ENCODE measurements at places on chromosomes 11 and 22.

GRCh38 chr11:17873586-17873985 is 139.0 kb downstream of the KCNC1 start:
- no peak for DNase-seq

DNA sequence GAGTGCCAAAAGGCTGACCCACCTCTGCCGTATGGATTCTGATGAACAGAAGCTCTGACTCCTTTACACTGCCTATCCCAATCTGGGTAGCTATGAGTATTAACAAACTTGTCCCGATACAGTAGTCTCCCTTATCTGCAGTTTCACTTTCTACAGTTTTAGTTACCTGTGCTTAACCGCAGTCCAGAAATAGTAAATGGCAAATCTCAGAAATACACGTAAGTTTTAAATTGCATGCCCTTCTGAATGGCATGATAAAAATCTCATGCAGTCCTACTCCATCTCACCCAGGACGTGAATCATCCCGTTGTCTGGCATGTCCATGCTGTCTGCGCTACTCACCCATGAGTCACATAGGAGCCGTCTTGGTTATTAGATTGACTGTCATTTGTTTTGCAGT is 68.8 kb downstream of the SNX19 start:
- DNase-seq, result peak; percentile 86

DNA sequence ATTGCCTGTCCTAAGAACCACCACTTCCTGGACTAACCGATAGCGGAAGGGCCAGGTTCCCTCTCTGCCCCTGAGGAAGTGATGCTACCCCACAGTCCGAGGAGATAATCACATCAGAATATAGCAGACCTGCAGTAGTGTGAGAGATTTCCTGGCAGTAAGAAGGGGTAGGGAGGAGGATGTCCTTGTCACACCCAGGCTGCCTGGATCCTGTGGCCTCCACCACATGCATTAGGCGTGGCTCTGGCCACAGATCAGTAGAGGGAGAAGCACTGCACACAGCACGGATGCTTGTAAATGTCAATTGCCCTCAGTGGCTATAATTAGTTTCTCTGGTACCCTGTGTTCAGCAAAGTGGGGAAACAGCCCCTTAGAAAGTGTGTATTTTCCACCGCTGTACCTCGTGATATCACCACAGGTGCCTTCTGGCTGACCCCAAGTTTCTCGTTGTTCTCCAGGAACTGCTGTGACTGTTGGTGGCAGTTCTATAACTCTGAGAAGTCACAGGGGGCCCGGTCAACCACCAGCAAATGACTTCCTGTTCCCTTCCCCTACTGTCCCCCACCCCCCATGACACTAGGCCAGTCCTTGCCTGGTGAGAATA is 61.8 kb downstream of the UBASH3B start:
- DNase-seq, result no peak

DNA sequence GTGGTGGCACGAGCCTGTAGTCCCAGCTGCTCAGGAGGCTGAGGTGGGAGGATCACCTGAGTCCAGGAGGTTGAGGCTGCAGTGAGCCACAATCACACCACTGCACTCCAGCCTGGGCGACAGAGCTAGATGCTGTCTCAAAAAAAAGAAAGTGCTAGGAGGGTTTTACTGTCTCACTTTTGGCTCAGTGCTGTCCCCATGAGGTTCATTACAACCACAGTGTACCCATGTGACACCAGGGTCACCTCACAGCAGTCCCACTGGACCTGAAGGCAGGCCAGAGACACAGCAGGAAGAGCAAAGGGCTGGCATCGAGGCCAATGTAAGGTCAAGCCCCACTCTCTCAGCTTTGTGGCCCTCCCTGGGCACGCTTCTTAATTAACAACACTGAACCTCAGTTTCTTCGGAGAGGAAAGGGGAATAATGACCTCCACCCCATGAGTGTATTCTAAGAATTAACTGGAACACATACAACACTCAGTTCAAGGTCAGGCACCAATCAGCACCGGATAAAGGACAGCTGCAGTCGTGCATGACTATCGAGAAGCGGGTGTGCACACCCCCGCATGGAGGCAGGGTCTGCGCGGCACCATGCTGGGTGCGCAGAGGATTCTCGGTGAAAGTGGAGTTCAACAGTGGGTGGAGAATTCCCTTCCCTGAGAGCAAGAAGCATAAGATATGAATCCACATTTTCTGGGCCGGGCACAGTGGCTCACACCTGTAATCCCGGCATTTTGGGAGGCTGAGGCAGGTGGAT is 30.9 kb upstream of the BAIAP2L2 start:
- DNase-seq, result no peak

- DNase-seq, result no peak
Observed at GRCh38 chr11:108796551-108796950, 131.7 kb downstream of the DDX10 start.

- DNase-seq, result peak; percentile 34
Observed at GRCh38 chr22:21755851-21756284, 20.3 kb upstream of the YPEL1 start.

DNA sequence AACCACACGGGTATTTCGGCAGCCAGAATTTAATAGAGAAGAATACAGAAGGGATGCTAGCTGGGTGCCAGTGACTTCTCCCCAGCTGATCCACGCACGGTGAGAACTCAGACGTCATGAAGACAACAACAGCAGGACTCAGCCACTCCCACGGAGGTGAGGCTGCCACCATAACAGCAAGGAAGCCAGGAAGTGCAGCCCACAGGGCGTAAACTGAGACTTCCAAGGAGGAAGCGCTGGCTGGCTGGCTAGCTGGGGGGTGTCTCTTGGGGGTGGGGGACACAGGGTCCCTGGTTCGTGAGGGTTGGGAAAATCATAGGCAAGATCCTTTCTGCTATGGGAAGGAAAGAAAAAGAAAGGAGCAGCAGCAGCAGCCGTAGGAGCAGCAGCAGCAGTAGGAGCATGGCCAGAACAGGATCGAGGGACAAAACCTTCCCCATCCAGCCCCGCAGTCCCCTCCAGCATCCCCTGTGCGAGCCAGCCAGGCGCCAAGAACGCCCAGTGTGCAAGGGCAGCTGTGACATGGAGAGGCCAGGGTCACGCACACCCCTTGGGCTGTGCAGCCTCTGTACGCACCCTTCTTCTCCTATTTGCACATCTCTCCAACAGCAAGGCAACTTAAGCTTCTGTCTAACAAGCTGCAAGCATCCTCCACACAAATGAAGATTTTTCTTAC is 49.6 kb upstream of the SHANK2 start:
- no peak for DNase-seq

DNA sequence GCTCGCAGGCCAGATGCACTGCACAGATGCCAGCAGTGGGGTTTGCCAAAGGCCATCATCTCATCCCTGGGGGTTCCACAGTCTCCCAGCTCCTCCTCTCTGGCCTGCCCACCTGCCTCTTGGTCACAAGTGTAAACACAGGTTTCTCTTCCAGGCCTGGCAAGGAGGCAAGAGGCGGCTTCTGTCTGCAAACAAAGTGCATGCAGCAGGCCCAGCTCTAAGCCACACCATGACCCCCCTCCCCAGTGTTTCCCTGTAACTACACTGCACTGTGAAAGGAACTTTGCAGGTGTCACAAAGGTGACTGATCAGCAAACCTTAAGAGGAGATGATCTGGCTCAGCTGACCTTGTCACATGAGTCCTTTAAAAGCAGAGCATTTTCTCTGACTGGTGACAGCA is 26.2 kb upstream of the SHISAL1 start:
- no peak for DNase-seq

- DNase-seq, result no peak
Observed at GRCh38 chr11:1165256-1166041, 7.7 kb downstream of the MUC5AC start.

DNA sequence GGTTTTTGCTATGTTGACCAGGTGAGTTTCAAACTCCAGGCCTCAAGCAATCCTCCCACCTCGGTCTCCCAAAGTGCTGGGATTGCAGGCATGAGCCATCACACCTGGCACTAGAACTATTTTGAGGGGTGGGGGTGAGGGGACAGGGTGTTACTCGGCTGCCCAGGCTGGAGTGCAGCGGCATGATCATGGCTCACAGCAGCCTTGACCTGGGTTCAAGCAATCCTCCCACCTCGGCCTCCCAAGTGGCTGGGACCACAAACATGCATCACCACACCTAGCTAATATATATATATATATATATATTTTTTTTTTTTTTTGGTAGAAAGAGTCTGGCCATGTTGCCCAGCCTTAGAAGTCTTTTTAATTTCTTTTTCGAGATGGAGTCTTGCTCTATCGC is 17.1 kb upstream of the IFITM3 start:
- DNase-seq, result no peak

GRCh38 chr22:36145881-36146280 is 14.7 kb downstream of the APOL3 start:
- DNase-seq, result peak; percentile 13

DNA sequence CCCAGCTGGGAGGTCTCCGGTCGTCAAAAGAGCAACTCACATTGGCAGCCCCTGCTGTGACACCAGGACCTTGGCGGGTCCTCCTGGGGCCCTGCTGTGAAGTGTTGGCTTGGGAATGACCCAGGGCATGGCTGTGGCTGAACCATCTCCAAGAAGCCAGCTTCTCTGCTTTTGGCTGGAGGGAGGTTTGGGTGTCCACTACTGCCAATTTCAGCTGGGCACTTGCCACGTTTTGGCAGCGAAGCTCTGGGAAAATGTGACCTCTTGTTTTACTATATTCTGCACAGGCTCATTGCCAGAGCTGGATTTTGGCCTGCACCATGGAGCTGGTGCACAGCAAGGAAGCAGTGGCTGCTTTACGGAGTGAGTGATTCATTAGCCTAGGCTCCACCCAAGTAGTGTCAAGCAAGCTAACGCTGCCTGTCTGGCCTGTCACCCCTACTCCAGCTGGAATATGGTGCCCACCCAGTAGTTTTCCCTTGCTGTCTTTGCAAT is 24.3 kb upstream of the SMCO4 start:
- DNase-seq, result peak; percentile 79

GRCh38 chr22:37860796-37861421 is 11.7 kb downstream of the EIF3L start:
- no peak for DNase-seq

GRCh38 chr11:33567004-33567403 is 133.6 kb downstream of the C11orf91 start:
- no peak for DNase-seq

GRCh38 chr11:101775033-101775432 is 139.8 kb upstream of the CEP126 start:
- DNase-seq, result no peak

DNA sequence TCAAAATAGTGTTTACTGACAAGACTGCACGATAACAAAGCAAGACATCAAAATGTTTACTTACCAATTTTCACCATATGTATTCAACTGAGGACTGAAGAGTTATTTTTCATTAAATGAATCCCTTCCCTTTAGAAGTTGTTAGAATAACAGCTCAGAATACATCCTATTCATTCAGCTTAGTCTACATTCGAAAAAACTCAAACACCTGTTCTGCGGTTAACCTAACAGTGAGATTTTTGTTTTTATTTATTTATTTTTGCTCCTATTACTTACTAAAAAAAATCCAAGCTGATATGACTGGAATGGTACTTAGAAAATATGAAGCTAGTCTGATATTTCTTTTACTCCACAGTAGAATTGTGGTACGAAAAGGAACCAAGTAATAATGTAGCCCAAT is 10.0 kb downstream of the KCNA4 start:
- no peak for DNase-seq

GRCh38 chr11:112967082-112967481 is 5.9 kb downstream of the NCAM1 start:
- no peak for DNase-seq

GRCh38 chr22:45966895-45967365 is 10.0 kb downstream of the WNT7B start:
- DNase-seq, result no peak

- DNase-seq, result peak; percentile 22
Observed at GRCh38 chr22:44595841-44596341, 97.9 kb upstream of the RTL6 start.

DNA sequence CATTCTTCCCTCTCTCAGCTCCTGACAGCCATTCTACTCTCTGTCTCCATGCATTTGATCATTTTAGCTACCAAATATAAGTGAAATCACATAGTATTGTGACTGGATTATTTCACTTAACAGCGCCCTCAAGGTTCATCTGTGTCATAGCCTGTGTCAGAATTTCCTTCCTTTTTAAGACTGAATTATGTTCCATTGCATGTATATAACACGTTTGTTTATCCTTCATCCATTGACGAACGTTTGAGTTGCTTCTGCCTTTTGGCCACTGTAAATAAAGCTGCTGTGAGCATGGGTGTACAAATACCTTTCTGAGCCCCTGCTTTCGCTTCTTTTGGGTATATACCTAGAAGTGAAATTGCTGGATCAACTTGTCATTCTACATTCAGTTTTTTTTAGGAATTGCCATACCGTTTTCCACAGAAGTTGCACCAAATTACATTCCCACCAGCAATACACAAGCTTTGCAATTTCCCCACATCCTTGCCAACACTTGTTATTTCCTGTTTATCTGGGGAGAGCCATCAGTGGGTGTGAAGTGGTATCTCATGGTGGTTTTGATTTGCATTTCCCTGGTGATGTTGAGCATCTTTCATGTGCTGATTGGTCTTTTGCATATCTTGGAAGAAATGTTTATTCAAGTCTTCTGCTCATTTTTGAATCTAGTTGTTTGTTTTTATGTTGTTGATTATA is 17.5 kb downstream of the GLB1L2 start:
- no peak for DNase-seq

DNA sequence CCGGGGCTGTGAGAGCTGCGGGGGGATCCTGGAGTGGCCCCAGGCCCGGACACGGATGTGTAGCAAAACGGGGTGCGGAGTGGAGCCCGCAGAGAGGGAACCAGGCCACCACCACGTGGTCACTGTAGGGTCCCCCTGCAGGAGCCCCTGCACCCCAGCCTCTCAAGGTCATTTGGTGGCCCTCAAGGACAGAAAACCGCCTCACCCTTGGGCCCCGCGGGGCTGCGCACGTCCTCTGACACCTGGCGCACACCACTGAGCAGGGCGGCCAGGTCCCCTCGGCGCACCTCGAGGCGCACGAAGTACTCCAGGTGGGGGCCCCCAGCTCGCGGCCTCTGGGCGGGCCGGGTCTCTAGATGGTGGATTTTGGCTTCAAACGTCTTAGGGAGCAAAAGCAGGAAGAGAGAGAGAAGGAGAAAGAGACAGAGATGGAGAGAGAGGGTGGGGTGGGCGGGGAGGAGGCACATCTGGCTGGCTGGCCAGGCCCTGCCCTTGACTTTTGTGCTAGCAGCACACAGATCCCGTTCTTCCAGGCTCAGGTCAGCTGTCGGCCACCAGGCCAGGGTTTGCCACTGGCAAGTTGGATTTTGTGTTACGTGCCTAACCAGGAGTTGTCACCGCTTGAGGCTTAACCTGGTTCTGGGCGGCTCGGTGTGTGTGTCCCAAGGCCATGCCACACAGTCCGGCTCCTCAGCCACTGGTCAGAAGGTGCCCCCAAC is 3.2 kb downstream of the TH start:
- DNase-seq, result no peak

- DNase-seq, result no peak
Observed at GRCh38 chr22:26956371-26956770, 299.0 kb downstream of the MIAT start.

- DNase-seq, result peak; percentile 28
Observed at GRCh38 chr11:40037005-40037404, 1422.4 kb downstream of the LRRC4C start.

- DNase-seq, result peak; percentile 40
Observed at GRCh38 chr22:43861529-43861928, 784 bp downstream of the SULT4A1 start.

Measured in astrocyte of the hippocampus (primary cell).